ENCODE measurements at places on chromosomes 2 and 18.

GRCh38 chr2:232477751-232478510 is 9.7 kb downstream of the ECEL1 start:
- no peak for DNase-seq

GRCh38 chr2:100404411-100404810 is 13.1 kb downstream of the CHST10 start:
- DNase-seq = no peak

DNA sequence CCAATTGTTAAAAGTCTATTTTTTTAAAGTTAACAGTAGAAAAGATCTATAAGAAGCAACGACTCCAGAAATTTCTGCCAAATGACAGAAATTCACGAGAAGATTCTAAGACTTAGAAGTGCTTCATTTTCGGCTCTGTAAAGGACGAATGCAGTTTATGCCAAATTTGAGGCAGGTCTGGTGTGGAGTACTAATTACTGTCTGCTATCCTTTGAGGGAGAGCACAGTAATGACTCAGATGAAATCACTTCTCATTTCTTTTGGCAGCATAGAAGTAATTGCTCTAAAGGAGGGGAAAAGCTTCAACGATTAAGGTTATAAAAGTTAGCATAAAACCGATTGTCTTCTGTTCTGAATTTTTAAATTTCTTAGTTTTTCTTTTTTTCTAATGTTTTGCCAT is 11.4 kb downstream of the G6PC2 start:
- no peak for DNase-seq

DNA sequence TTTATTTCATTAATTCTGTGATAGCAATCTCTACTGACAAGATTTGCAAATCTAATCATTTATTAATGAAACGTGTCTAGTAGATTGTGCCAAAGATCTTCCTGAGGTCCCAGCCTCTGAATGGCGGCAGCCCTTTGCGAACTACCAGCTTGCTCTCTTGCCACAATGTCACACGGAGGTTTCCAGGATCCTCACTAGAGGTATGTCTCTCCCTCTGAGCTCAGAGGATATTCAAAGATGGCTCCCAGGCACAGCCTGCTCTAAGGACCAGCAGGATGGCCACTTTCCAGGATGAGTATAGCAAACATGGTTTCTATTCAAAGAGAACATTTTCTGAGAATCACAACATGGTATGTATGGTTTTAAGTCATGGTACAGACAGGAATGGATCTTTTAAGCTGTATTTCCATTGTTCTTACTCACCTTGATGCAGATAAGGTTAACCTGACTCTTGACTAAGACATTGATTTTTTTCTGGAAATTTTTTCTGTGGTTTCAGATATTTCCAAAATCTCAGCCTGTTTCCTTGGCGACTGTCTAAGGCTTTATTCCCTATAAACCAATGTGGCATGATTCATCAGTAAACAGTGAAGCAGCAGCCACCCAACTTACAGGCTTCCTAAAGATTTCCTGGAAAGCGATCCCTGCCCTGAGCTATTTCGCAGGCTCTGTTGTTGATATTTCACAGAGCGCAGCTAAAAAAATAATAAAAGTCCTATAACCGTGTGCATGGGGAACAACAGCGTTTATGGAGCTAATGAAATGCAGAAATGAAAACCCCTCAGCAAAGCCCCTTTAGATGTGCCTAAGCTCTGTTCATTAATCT is 54.1 kb upstream of the KLF7 start:
- no peak for DNase-seq

DNA sequence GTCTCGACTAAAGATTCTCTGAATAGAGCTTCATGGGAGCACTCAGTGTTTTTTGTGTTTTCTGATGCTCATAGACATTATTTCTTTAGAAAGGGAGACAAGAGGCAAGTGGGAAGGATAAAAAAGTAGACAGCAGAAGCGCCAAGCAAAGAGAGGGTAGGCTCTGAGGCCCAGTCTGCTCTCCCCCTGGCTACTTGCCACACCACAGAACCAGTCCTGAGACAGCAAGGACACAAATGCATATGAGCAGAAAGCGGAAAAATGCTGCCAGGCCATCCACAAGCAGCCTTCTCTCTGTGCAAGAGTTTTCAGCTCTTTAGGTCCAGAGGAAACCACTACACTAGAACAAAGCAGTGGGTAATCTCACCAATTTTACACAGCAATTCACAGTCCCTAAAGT is 285.4 kb downstream of the ZNF521 start:
- no peak for DNase-seq

- no peak for DNase-seq
Measured at GRCh38 chr2:16260041-16260830, 319.9 kb downstream of the MYCN start.

DNA sequence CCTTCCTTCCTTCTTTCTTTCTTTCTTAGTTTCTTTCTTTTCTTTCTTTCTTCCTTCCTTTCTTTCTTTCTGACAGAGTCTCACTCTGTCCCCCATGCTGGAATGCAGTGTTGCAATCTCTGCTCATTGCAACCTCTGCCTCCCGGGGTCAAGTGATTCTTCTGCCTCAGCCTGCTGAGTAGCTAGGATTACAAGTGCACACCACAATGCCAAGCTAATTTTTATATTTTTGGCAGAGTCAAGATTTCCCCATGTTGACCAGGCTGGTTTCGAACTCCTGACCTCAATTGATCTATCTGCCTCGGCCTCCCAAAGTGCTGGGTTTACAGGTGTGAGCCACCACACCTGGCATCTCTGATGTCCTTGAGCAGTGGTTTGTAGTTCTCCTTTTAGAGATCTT is 48.5 kb downstream of the IL1R2 start:
- DNase-seq = no peak

- no peak for DNase-seq
Measured at GRCh38 chr2:165563468-165564225, 94.1 kb downstream of the CSRNP3 start.

- no peak for DNase-seq
Measured at GRCh38 chr2:99888617-99889016, 253.8 kb downstream of the AFF3 start.

- DNase-seq = no peak
Measured at GRCh38 chr18:60649107-60649506, 276.5 kb upstream of the MC4R start.

- no peak for DNase-seq
Measured at GRCh38 chr2:98654699-98655495, 46.5 kb downstream of the UNC50 start.

DNA sequence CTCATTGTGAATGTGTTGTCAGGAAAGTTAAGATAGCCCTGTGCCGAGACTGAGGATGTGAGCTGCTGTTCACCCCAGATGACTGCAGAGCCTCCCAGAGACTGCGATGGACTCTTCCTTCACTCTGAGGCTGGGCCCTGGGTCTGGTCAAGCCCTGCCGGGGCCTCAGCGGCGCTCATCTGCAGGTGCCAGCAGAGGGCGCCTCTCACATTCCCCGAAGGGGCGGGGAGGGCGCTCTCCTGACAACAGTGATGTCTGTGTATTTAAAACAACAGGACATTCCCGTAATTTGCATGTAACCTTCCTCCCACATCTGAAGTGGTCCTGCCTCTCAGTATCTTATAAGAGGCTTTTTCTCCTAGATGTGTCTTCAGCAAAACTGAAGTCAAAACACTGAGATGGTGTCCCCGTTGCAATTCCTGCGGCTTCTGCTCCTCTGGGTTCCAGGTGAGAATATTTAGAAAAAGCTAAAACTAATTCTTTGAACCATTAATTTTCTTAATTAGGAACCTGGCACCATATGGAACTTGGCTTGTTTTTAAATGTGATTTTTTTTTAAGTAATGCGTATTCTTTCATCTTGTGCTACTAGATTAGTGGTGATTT is 1377.9 kb downstream of the RPIA start:
- peak; percentile 49 for DNase-seq

DNA sequence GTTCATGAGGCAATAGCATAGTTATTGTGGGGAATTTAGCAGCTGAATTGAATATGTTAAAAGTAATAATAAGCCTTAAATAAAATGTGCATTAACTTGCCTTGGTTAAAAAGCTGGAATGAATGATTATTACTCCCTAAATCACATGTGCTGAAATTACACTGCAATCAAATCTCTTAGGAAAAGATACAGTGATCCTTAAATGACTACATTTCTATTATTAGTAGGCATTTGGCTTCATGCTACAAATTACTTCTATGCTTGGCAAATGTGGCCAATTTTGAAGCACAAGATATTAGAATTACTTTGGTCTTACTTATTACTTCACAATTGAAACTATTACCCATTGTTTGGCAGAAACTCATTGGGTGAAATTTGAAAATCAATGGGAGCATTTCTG is 5.4 kb downstream of the RND3 start:
- no peak for DNase-seq
